Neural crest cell (in vitro differentiated cells): ENCODE measurements at places on chromosomes 2 and 18.

DNA sequence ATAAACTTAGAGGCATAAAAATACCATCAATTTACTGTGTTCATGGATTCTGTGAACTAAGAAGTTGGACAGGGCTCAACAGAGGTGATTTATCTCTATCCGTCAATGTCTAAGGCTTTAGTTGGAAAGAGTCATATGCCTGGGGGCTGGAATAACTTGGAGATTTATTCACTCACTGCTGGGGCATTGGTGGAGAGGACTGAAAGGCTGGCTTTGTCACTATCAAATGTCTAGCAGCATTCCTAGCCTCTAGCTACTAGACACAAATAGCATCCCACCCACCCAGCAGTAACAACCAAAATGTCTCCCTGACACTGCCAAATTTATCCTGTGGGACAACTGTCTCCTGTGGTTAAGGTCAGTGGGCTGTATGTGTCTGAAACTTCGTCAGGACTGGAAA lies 71.0 kb downstream of the EVA1A start:
- no peaks in the 10 kb centered on the region for H3K27me3 ChIP-seq
- no peak overlapping the region for H3K4me3 ChIP-seq
- no peak overlapping the region for H3K27ac ChIP-seq
- peaks cover 9% of the 10 kb centered on the region for H3K4me1 ChIP-seq
- peaks cover 4% of the 10 kb centered on the region for H3K36me3 ChIP-seq

DNA sequence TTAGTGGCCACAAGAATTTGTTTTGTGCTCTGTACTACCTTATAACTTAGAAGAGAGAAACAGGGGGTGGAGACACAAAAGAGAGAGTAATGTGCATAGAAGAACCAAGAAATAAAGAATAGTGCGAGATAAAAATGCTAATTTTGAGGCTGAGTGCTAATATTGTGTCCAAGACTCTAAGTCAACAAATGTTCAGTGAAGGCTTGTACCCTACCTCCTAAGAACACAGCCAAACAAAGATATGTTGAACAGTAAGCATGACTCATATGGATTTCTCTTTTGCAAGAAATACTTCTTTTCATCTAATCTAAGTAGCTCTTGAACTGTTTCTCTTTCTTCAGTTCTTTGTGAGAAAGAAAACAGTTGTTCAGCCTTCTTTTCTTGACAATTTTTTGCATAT lies 45.2 kb downstream of the GAREM1 start:
- no peak overlapping the region for H3K4me3 ChIP-seq
- no peaks in the 10 kb centered on the region for H3K27me3 ChIP-seq
- no peak for DNase-seq
- H3K4me1 ChIP-seq: peaks cover 64% of the 10 kb centered on the region

- H3K36me3 ChIP-seq: peaks cover 20% of the 10 kb centered on the region
- H3K27ac ChIP-seq: no peak overlapping the region
- peaks cover 17% of the 10 kb centered on the region for H3K4me1 ChIP-seq
- no peak overlapping the region for H3K4me3 ChIP-seq
Measured at GRCh38 chr2:182951948-182952663, 85.7 kb upstream of the FRZB start.

- no peaks in the 10 kb centered on the region for H3K27me3 ChIP-seq
- H3K4me3 ChIP-seq: no peak overlapping the region
- no peak for DNase-seq
Measured at GRCh38 chr18:23250893-23251656, 115.8 kb downstream of the CABLES1 start.

- H3K36me3 ChIP-seq: peaks cover 22% of the 10 kb centered on the region
- peaks cover 16% of the 10 kb centered on the region for H3K4me1 ChIP-seq
- no peaks in the 10 kb centered on the region for H3K27me3 ChIP-seq
- H3K4me3 ChIP-seq: no peak overlapping the region
- DNase-seq: no peak
- H3K27ac ChIP-seq: no peak overlapping the region
Measured at GRCh38 chr2:231968820-231969219, 7.3 kb downstream of the DIS3L2 start.

GRCh38 chr2:120867290-120868241 lies 131.9 kb downstream of the GLI2 start:
- no peaks in the 10 kb centered on the region for H3K27me3 ChIP-seq
- peak overlapping the region; percentile 12 for H3K4me3 ChIP-seq
- no peak overlapping the region for H3K27ac ChIP-seq
- peaks cover 50% of the 10 kb centered on the region for H3K4me1 ChIP-seq
- no peaks in the 10 kb centered on the region for H3K36me3 ChIP-seq

GRCh38 chr2:23706613-23707078 lies 220.3 kb downstream of the ATAD2B start:
- no peak overlapping the region for H3K27ac ChIP-seq
- no peaks in the 10 kb centered on the region for H3K4me1 ChIP-seq
- H3K27me3 ChIP-seq: no peaks in the 10 kb centered on the region
- H3K4me3 ChIP-seq: no peak overlapping the region

- H3K27me3 ChIP-seq: no peaks in the 10 kb centered on the region
- H3K27ac ChIP-seq: no peak overlapping the region
- no peak for DNase-seq
- H3K4me1 ChIP-seq: peaks cover 25% of the 10 kb centered on the region
- no peaks in the 10 kb centered on the region for H3K36me3 ChIP-seq
- no peak overlapping the region for H3K4me3 ChIP-seq
Measured at GRCh38 chr2:86229221-86229620, 30.0 kb downstream of the MRPL35 start.

DNA sequence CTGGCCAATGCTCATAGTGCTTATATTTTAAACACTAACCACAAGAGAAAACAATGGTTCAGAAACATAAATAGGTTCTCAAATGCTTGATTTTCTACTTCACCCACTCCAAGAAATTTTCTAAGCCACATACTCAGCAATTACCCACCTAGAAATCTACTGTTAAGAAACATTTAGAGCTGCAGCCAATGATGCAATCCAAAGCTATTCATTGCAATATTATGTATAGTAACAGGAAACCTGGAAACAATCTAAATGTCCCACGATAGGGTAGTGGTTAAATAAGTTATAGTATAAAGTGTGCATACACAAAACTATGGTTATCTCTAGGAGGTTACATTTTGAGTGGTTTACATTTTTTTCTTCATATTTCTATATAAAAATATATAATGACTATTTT lies 5.7 kb downstream of the FAM237A start:
- no peak overlapping the region for H3K4me3 ChIP-seq
- H3K27ac ChIP-seq: no peak overlapping the region
- no peak for DNase-seq
- H3K36me3 ChIP-seq: no peaks in the 10 kb centered on the region
- H3K27me3 ChIP-seq: peaks cover 38% of the 10 kb centered on the region

DNA sequence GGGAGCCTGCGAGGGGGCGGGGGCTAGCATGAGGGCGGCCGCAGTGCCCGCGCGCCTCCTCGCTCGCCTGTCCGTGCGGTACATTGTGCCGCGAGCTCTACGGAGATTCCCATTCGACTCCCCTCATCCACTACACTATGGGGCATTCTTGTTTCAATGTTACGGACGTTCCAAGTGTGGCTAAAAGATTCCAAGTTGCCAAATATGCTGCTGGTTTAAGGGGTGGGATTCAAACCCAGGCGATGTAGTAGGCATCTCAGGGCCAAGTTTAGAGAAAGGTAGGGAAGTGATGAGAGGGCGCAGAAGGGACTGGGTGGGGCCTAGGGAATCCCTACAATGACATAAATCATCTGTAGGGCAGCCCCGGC lies 10.0 kb upstream of the CRYBA2 start:
- no peak overlapping the region for H3K27ac ChIP-seq
- no peaks in the 10 kb centered on the region for H3K4me1 ChIP-seq
- no peak for DNase-seq

DNA sequence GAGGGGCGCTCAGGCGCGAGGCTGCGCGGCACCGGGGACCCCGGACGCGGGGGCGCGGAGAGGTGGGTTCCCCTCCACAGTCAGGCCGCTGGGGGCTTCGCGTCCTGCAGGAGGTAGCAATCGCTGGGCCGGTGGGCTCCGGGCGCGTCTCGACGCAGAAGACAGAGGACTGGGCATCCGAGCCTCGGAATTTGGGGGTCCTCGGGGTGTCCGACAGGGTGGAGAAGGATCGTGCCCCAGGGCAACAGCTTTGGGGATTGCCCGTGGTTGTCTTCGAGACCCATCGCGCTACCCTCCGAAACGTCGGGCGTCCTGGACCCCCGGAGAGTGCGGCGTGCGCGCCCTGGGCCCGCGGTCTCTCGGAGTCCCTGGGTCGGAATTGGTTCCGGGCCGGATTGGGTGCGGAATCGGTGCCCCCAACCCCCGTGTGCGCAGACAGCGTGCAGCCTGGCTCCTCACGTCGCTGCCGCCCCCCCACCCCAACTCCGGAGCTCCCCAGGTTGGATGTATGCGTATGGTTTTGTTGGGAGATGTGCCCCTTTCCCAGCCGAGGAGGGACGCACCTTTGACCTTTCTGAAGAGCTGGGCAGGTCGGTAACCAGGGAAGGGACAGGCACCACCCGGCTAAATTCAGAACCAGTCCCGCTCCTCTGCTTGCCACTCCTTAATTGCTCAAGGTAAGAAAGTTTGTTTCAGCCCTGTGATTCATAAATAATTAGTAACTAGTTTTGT lies 750 bp downstream of the NPAS2 start:
- no peaks in the 10 kb centered on the region for H3K36me3 ChIP-seq
- H3K27me3 ChIP-seq: peaks cover 63% of the 10 kb centered on the region

DNA sequence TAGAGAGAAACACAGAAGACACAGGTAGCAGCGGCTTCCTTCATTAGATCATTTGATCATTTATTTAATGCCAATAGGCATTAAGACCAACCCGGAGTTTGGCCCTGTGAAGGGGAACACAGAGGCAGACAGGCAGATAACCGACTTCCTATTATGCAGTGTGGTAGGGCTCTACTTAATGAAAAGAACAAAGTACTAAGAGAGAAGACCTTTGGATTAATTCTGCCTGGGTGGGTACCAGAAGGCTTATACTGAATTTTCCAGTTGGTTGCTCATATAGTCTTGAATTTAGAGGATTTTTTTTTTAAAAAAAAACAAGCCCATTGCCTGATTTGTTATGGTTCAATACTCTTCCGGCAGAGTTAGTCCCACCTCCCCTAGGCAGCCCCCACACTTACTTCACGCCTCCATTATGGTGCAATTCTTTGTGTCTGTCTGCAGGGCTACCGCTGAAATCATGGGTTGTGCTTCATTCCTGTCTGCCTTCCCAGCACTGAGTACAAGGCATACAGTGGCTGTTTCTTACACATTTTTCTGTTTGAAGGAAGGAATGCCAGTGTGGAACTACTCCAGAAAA lies 244.3 kb upstream of the APCDD1 start:
- no peak for DNase-seq
- H3K36me3 ChIP-seq: no peaks in the 10 kb centered on the region
- H3K27me3 ChIP-seq: no peaks in the 10 kb centered on the region
- peaks cover 40% of the 10 kb centered on the region for H3K4me1 ChIP-seq
- H3K27ac ChIP-seq: peak overlapping the region; percentile 9

DNA sequence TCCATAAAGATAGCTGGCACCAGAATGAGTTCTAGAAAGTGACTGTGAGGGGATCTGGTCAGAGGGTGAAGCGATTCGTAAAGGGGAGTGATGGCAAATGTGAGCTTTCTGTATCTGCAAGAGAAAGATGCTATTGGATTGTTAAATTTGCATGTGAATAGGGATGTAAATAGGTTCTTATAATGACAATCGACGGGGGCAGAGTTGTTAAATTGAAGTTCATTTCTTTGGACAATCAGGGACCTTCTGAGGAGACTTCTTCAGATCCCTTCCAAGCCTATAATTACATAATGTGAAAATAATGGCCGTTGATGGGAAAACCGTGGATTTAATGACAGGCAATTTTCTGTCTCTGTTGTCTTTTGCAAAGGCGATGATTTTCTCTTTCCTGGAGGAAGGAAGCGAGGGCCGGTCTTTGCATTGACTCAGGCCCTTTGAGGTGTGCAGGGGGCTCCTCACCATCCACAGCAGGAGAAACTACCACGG lies 52.2 kb upstream of the TMEM18 start:
- no peaks in the 10 kb centered on the region for H3K27me3 ChIP-seq
- H3K36me3 ChIP-seq: no peaks in the 10 kb centered on the region
- H3K4me3 ChIP-seq: no peak overlapping the region
- H3K27ac ChIP-seq: no peak overlapping the region
- peaks cover 6% of the 10 kb centered on the region for H3K4me1 ChIP-seq

GRCh38 chr2:105600949-105601794 lies 143.5 kb upstream of the NCK2 start:
- no peak overlapping the region for H3K4me3 ChIP-seq
- H3K4me1 ChIP-seq: peaks cover 22% of the 10 kb centered on the region
- no peaks in the 10 kb centered on the region for H3K36me3 ChIP-seq
- H3K27ac ChIP-seq: no peak overlapping the region

DNA sequence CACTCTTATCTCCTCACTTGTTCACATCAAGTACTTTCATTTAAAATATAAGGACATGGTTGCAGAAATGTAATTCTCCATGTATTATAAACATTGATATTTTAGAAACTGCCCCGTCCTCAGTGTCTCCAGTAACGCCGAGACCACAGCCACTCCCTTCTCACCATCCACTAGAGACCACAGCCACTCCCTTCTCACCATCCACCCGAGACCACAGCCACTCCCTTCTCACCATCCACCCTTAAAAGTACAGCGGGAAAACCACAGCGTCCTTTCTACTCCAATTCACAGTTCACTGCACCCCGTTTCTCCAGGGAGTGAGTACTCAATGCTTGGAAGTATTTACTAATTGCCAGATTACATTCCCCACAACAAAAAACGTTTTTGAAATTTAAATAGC lies 1452.2 kb upstream of the ACVR2A start:
- no peaks in the 10 kb centered on the region for H3K4me1 ChIP-seq
- DNase-seq: no peak
- H3K27me3 ChIP-seq: no peaks in the 10 kb centered on the region
- H3K36me3 ChIP-seq: no peaks in the 10 kb centered on the region
- H3K4me3 ChIP-seq: no peak overlapping the region

- peaks cover 58% of the 10 kb centered on the region for H3K4me1 ChIP-seq
- H3K36me3 ChIP-seq: no peaks in the 10 kb centered on the region
- no peaks in the 10 kb centered on the region for H3K27me3 ChIP-seq
- no peak overlapping the region for H3K27ac ChIP-seq
- DNase-seq: no peak
- H3K4me3 ChIP-seq: no peak overlapping the region
Measured at GRCh38 chr2:179528576-179529069, 264.0 kb upstream of the SESTD1 start.

DNA sequence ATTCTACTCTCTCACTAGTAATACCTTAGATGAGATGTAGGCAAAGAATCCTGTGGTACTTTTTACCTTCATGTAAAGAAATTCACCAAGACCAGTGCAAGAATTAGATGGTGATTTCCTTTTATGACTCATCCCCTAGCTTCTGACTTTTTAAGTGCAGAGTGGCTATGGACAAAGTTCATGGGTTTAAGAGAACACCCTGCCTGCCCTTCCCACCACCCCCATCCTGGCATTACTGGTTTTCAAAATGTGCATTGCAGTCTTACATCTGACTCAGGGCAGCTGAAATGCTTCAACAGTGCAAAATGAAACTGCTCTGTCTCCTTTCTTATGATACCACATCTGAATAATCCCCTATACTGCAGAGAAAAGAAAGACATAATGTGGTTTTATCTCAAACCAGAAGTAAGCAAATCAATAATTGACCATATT lies 22.6 kb downstream of the MAIP1 start:
- H3K27me3 ChIP-seq: peaks cover 2% of the 10 kb centered on the region
- H3K27ac ChIP-seq: no peak overlapping the region
- no peaks in the 10 kb centered on the region for H3K36me3 ChIP-seq
- no peak overlapping the region for H3K4me3 ChIP-seq
- DNase-seq: no peak

- peak overlapping the region; percentile 89 for H3K27ac ChIP-seq
- peak overlapping the region; percentile 12 for H3K4me3 ChIP-seq
- DNase-seq: no peak
- no peaks in the 10 kb centered on the region for H3K27me3 ChIP-seq
Measured at GRCh38 chr18:27785815-27786471, 391.0 kb downstream of the CDH2 start.
